Neural crest cell (in vitro differentiated cells): ENCODE measurements at places on chromosomes 5 and 9.
A peak's percentile ranks its signal among the peaks of the same experiment; 100 is the strongest.

DNA sequence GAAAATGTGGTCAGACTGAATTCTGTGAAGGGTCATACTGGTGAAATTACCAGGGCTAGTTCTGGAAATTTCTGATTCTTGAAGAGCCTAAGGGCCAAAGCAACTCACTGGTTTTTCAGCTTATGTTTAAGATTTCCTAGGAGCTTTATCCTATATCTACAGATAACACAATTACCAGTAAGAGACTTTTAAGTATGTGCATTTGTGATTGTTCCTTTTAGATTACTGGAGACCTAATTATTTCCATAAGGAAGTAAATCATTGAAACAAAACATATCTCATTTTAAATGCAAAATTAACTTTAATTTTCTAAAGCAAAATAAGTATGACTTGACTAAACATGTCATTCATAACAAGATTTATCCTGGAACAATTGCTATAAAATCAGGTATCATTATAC, 134.2 kb downstream of the MPDZ start:
- peaks cover 48% of the 10 kb centered on the region for H3K4me1 ChIP-seq
- no peak for DNase-seq
- H3K36me3 ChIP-seq, result peaks cover 7% of the 10 kb centered on the region
- no peak overlapping the region for H3K4me3 ChIP-seq
- no peak overlapping the region for H3K27ac ChIP-seq

GRCh38 chr9:37281541-37281940, 141.0 kb upstream of the GRHPR start:
- H3K27me3 ChIP-seq, result no peaks in the 10 kb centered on the region
- no peak overlapping the region for H3K4me3 ChIP-seq
- peaks cover 26% of the 10 kb centered on the region for H3K4me1 ChIP-seq
- H3K27ac ChIP-seq, result no peak overlapping the region
- DNase-seq, result no peak

GRCh38 chr5:43400082-43400481, 12.1 kb downstream of the CCL28 start:
- H3K27ac ChIP-seq, result no peak overlapping the region

GRCh38 chr5:158722940-158723339, 376.8 kb downstream of the EBF1 start:
- H3K4me3 ChIP-seq, result no peak overlapping the region
- no peak overlapping the region for H3K27ac ChIP-seq
- peaks cover 24% of the 10 kb centered on the region for H3K4me1 ChIP-seq
- no peaks in the 10 kb centered on the region for H3K36me3 ChIP-seq

- H3K36me3 ChIP-seq, result peaks cover 3% of the 10 kb centered on the region
- H3K27ac ChIP-seq, result no peak overlapping the region
- peak overlapping the region; percentile 94 for H3K4me3 ChIP-seq
- peaks cover 41% of the 10 kb centered on the region for H3K4me1 ChIP-seq
- peaks cover 10% of the 10 kb centered on the region for H3K27me3 ChIP-seq
These were observed 1.9 kb downstream of the DAPK1 start for GRCh38 chr9:87499424-87500017.

- H3K27ac ChIP-seq, result no peak overlapping the region
- no peak overlapping the region for H3K4me3 ChIP-seq
- no peak for DNase-seq
- no peaks in the 10 kb centered on the region for H3K27me3 ChIP-seq
These were observed 152.8 kb downstream of the PRELID2 start for GRCh38 chr5:145682197-145682899.
